ENCODE measurements at places on chromosomes 11 and 22.

DNA sequence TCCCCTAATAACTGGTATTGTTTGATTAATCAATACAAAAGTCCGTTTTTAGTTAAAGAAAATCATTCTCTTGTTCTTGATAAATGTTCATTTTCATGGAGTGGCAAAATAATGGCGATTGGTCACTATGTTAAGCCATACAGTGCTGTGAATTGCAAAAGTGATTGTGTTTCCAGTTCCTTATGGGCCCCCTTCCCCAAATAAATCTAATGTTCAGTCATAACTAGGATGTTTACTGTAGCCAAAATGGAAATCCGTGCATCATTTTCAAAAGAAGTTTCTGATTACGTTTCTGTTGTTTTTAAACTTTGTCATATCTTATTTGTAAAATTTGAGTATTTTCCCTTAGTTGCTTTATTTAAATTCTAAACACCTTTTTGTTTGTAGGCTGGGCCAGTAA is 845 bp downstream of the RBM7 start:
- DNase-seq, result no peak

DNA sequence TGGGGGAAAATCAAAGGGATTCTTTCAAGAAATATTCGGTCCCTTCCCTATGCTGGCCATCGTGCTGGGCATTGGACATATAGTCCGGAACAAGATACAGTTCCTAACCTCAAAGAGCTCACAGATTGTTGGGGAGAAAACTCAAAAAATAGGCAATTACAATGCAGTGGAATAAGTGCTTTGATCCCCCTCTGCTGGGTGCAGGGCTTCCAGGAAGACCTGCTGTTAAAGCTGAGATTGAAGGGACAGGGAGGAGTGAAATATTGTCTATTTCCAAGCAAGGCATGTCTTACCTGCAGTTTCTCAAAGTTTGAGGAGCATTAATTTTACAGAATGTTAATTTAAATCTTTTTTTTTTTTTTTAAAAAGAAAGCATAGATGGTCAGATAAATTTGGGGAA is 75.1 kb upstream of the SESN3 start:
- DNase-seq, result no peak

- DNase-seq, result no peak
These were observed 431.4 kb upstream of the CCDC90B start for GRCh38 chr11:83717537-83717936.

GRCh38 chr11:55457641-55458040 is 89.9 kb downstream of the OR4A15 start:
- no peak for DNase-seq

GRCh38 chr11:85076535-85077330 is 550.4 kb downstream of the DLG2 start:
- DNase-seq, result no peak

DNA sequence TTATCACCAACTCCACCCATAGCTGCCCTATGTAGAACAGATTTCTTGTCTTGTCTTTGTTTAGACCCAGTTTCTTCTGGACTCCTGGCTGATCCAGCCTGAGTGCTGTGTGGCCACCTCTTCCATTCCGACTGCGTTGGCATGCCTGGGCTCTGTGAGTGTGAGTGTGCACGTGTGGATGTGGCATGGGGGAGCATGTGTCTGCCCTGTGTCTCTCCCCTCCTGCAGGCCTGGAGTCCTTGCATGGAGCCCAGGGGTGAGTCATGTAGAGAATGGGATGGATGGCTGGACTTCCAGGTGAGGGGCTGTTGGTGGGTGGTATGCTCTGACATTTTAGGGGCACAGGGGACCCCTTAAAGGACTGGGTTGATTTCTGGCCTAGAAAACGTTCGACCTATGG is 194.7 kb downstream of the GRIK4 start:
- no peak for DNase-seq

DNA sequence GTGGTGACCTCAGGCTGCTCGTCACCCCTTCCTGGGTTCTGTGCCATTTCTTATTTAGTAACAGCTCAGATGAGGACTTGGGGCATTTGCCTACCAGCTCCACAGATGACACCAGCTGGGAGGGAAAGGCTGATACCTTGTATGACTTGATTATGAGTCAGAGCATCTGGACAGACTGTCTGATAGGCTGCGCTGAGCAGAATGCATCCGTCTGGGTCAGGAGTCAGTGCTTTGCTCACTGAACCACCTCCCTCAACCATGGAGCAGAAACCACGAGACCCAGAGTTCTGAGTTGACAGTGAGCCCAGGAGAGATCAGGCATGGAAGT is 6.8 kb downstream of the ST14 start:
- DNase-seq, result no peak

DNA sequence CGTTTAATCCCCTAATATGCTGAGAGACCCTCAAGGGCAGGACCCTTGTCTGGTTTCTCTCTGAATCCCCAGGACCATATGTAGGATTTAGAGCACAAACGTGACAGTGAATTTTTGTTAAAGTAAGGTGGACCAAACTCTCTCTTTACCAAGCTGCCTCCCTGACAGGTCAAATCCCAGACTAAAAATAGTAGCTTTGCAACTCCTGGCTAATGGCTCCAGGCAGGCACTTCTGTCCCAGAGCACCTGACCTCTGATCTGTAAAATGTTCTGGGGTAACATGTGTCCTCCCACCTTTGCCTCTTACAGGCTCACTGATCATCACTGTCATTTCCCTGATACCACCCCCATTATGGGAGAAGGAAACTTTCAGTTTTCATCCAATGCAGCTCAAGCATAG is 152.3 kb downstream of the SPON1 start:
- no peak for DNase-seq

DNA sequence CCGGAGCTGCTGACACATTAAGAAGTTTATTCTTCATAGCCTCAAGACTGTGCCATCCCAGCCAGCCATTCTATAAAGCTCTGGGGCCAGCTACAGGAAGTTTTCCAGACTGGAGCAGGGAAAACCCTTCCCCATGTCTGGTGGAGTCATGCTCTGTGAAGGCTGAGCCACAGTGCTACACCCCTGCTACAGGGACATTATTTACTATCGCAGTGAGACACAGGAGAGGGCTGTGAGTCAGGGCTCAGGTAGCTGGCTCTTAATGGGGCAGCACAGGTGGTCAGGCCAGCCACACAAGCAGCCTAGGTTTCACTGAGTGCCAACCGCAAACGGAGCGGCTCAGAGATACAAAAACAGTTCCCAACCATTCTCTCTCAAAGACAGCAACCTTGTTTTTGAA is 12.1 kb downstream of the HPS4 start:
- DNase-seq, result no peak

DNA sequence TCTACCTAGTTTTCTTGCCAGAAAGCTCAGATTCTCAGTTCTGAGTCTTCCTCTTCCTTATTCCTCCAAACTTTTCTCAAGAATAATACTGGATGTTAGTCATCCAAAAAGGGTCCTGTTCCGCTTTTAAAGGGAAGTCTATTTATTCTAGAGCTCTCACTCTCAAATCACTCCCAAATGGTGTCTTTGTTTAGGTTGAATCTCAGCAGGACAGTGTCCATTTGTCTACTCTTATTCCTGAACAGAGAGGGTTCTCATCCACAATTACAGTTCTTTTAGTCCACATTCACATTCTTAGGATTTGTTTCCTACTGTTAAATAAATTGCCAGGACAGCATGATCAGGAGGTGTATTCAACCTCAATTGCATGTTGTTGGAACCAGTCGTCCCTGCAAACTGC is 61.3 kb downstream of the MUC15 start:
- DNase-seq, result no peak

- DNase-seq, result no peak
These were observed 150.8 kb upstream of the MTMR2 start for GRCh38 chr11:96074551-96075310.

Measured in activated CD8-positive, alpha-beta T cell treated with anti-CD3 and anti-CD28 coated beads for 36 hours (primary cell).